T47D (cell line): ENCODE measurements at places on chromosomes 13 and 19.

- DNase-seq = no peak
Measured at GRCh38 chr13:29402166-29402636, 193.3 kb downstream of the SLC7A1 start.

GRCh38 chr19:46821512-46822409 lies 28.9 kb downstream of the AP2S1 start:
- DNase-seq = no peak

- no peak for DNase-seq
Measured at GRCh38 chr19:48596679-48597465, 9.7 kb upstream of the SPACA4 start.

- no peak for DNase-seq
Measured at GRCh38 chr19:39132344-39132969, 6.9 kb downstream of the PAK4 start.

- no peak for DNase-seq
Measured at GRCh38 chr19:1755467-1756171, 2.3 kb downstream of the ONECUT3 start.

GRCh38 chr19:11663181-11663591 lies 65.9 kb downstream of the ZNF627 start:
- no peak for DNase-seq

GRCh38 chr19:4916292-4917082 lies 7.2 kb downstream of the UHRF1 start:
- DNase-seq = no peak

- no peak for DNase-seq
Measured at GRCh38 chr19:16327501-16327900, 2.9 kb downstream of the KLF2 start.

GRCh38 chr19:27776524-27776923 lies 1436.4 kb downstream of the UQCRFS1 start:
- DNase-seq = no peak

GRCh38 chr19:17486545-17487240 lies 16.4 kb downstream of the SLC27A1 start:
- DNase-seq = no peak

DNA sequence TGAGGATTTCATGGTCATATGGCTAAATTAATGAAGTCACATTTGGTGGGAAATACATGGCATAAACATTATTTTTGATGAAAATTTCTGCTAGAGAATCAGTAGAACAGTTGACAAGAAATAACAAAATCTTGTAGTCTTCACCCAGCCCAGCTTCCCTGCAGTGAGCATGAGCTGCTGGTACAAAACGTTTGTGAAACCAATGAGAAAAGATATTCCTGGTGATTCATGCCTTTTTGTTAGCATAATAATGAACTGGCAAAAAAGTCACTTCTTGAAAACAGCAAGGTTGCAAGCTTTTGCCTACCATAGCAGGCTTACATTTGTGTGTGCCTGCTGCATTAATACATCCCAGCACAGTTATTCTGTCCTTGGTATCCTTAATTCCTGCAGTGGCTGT lies 475.9 kb upstream of the HTR2A start:
- DNase-seq = no peak

GRCh38 chr19:16668176-16668575 lies 7.2 kb downstream of the TMEM38A start:
- DNase-seq = no peak

- DNase-seq = no peak
Measured at GRCh38 chr19:31639306-31639705, 290.1 kb upstream of the TSHZ3 start.

GRCh38 chr13:49530457-49530856 lies 34.7 kb downstream of the PHF11 start:
- no peak for DNase-seq

- DNase-seq = no peak
Measured at GRCh38 chr13:30191491-30192100, 115.8 kb downstream of the KATNAL1 start.

DNA sequence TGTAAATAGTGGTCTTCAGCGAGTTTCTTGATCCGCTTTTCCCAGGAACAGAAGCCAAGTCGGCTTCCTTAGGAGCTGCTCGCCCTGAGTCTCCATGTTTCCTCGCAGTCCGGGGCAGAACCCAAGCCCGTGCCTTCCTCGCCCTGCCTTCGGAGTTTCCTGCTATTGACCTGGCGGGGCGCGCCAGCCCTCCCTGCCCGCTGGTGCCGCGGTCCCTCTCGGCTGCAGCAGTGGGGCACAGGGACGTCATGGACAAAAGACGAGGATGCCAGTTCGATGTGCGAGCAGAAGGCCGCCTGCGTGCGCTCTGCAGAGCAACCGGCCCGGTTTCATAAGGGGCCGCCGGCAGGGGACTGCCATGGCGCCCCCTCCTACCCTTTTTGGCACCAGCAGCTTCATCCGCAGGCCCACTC lies 156.6 kb downstream of the TM9SF2 start:
- no peak for DNase-seq

DNA sequence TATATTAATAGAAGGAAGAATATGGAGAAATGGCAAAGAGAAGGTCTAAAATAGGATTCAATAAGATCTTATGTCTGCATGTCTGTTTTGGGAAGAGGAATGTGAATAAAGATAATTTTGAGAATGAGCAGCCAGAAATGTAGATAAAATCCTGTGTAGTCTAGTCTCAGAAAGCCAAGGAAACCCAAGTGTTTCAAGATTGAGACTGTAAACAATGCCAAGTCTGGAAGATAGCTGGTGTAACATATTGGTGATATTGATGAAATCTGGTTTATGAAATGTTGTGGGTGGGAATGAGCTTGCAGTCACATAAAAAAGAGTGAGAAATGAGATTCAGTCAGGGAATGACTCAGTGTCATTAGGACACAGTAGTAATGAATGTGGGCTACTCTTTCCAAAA lies 1180.3 kb upstream of the PCDH20 start:
- DNase-seq = no peak

- DNase-seq = peak; percentile 54
Measured at GRCh38 chr19:16062789-16063188, 13.5 kb upstream of the TPM4 start.

DNA sequence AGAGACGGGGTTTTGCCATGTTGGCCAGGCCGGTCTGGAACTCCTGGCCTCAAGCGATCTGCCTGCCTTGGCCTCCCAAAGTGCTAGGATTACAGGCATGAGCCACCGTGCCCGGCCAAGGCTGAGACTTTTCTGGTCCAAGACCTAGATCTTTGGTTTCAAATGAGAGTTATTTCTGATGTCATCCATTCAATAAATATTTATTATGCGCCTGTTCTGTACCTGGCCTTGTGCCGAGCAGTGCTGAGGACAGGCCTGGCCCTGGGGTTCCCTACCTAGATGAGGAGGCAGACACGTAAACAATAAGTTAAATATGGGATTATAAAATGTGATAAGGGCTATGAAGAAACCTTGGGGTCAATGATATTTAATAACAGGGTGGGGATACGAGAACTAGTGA lies 4.5 kb downstream of the RELB start:
- no peak for DNase-seq

DNA sequence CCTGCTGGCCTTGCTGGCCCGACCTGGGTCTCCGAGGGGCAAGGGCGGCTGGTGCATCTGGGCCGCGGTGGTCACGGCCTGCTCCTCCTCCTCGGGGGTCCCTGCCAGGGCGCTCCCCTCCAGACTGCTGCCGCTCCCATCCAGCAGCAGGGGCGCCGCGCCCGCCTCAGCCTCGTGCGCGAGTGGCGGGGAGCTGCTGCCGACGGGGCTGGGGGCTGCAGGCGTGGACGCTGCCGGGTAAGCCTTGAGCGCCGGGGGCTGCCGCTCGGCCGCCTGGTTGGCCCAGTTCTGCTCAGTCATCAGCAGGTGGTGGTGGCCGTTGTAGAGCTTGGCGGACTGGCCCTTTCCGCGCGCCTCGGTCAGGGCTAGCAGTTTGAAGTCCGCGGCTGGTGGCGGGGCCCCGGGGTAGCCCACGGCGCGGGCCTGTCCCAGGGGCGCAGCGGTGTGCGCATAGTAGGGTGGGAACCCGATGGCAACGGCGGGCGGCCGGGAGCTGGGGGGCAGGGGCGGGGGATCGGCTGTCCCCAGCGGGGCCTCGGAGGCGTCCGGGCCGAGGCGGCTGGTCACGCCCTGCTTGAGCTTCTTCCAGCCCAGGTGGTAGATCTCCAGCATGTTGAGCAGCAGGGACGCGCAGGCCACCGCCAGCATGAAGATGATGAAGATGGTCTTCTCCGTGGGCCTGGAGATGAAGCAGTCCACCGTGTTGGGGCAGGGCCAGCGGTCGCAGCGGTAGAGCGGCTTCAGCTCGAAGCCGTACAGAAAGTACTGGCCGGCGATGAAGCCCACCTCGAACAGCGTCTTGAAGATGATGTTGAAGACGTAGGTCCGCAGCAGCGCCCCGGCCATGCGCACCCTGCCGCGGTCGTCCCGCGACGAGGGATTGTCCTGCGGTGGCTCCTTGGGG lies 18.6 kb downstream of the GJA3 start:
- no peak for DNase-seq

DNA sequence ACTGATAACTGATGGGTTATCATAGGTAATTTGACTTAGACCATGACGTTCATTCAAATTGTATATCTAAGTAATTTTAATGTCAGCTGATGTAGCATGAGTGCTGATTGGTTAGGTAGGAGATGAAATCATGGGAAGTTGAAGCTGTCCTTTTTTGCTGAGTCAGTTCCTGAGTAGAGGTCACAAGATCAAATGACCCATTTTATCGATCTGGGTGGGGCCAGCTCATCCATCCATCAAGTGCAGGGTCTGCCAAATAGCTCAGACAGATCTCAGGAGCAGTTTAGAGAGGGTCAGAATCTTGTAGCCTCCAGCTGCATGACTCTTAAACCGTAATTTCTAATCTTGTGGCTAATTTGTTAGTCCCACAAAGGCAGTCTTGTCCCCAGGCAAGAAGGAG lies 35.3 kb upstream of the CD177 start:
- DNase-seq = no peak

- DNase-seq = no peak
Measured at GRCh38 chr13:107202371-107203023, 634.6 kb upstream of the ARGLU1 start.
